ENCODE measurements at places on chromosomes 2 and 18.

- no peak for DNase-seq
Observed at GRCh38 chr18:48819276-48819675, 131.5 kb downstream of the SMAD7 start.

GRCh38 chr2:197113275-197113711 is 186.8 kb upstream of the PGAP1 start:
- no peak for DNase-seq

DNA sequence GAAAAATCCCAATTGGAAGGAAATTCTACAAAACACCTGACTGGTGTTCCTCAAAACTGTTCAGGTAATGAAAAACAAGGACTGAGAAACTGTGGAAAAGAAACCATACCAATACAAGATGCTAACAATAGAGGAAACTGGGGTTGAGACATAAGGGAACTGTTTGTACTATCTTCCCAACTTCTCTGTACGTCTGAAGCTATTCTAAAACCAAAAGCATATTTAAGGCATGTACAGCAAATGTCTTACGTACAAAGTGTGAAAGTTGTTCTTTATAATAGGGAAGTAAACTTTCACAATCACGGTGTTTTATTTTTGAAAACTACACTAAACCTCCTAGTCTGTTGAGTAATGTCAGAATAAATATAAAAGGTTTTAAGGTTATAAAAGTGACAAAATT is 776.1 kb upstream of the RAB6C start:
- no peak for DNase-seq

DNA sequence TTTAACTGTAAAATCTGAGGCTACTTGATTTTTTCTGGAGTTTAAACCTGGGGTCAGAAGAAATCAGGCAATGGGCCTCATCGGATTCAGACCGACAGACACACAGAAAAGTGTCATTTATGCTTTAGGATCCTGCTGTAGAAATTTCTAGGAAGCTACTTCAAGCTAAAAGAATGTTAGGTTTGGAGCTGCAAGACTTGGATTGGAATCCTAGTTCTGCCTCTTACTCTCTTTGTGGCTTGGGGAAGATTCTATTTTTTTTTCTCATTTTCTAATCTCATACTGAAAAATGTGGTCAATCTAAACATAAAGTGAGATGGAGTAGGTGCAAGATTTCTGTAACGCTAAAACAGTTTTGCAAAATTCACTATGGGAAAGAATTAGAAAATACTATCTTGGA is 48.8 kb upstream of the KCNE4 start:
- DNase-seq: no peak

DNA sequence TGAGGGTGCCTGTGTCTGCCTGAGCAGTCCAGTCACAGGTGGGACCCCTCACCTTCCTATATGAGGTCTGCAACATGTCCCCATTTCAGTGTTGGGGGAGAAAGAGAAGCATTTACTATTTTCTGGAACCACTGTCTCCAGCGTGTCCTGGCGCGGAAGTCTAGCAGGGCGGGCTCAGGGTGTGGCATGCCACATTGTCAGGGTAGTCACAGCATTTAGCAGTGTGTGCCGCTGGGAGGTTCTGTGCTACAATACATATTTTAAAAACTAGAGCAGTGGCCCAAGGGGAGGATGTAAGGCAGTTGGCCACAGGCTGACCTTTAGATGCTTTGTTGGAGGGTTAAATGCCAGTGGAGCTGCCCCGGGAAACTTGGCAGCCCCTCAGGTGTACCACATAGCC is 12.5 kb downstream of the UBE2F start:
- no peak for DNase-seq

DNA sequence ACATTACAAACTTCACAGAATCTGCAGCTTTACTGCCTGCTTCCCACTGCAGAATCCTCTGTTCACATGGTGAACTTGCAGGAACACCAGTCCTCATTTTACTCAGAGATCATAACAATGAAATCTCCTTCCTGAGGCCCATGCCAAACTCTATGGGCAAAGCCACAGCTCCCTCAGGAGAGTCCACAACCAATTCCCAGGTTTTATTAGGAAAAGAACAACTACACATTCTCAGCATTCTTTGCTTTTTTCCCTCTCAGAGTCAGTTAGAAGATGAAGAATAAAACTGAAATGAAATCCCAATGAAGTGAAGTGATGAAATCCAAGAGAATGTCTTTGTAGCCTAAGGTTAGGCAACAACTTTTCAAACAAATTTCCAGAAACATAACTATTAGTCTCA is 233.7 kb downstream of the DSEL start:
- no peak for DNase-seq

- no peak for DNase-seq
Observed at GRCh38 chr2:195117011-195117410, 540.0 kb upstream of the SLC39A10 start.

DNA sequence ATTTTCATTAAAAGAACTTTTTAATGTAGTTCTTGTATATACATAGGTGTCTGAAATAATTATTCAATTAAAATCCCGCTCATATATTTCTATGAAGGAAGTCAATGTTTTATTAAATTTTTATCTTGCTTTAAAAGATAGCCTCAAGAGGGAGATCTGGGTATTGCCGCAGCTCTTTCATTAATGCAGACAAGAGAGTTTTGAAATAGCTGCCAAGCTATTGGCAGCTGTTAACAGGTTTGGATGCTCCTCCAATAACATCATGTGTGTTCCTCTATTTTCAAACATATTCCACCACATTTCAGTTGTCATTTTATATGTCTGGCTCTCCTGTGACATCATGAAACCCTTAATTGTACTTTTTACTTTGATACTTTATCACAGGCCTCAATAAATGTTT is 12.9 kb upstream of the NT5C1B start:
- no peak for DNase-seq

DNA sequence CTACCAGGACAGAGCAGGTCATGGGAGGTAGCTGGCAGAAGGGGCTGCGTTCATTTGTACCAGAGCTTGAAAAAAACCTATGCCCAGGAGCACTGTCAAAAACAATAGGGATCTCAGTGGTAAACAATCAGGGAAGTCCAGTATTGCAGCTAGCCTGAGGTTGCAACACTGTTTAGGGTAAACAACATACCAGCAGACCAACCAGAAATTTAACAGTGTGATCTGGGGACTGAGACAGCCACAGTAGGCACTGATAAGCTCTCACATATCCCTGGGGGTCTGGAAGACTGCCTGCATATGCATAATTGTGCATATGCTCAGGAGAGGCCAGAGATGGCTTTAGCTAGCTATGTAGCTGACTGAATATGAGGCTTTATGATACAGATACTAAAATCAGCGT is 12.0 kb upstream of the ZCCHC2 start:
- DNase-seq: no peak

GRCh38 chr2:75065402-75066008 is 107.1 kb downstream of the POLE4 start:
- no peak for DNase-seq

GRCh38 chr2:113124984-113125855 is 2.2 kb upstream of the IL1RN start:
- DNase-seq: no peak

DNA sequence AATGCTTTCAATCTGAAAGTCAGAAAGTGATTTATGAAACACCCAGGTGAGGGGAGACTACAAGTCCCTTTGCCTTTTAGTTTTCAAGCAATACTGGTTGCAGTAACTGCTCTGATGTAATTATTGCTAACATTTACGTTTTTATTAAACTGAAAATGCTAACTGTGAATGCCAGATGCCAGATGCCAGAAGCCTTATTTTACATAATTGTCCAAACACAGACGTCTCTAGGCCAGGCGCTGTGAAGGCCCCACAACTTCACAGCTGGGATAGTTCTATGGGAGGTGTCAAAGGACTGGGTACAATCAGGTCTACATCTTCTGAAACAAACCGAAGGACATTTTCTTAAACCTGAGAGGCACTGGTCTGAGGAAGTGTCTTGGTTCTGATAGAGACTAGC is 27.5 kb upstream of the MSGN1 start:
- no peak for DNase-seq

GRCh38 chr2:235467588-235467987 is 26.3 kb upstream of the AGAP1 start:
- DNase-seq: no peak

GRCh38 chr2:88919087-88919738 is 227.7 kb downstream of the RPIA start:
- DNase-seq: no peak

DNA sequence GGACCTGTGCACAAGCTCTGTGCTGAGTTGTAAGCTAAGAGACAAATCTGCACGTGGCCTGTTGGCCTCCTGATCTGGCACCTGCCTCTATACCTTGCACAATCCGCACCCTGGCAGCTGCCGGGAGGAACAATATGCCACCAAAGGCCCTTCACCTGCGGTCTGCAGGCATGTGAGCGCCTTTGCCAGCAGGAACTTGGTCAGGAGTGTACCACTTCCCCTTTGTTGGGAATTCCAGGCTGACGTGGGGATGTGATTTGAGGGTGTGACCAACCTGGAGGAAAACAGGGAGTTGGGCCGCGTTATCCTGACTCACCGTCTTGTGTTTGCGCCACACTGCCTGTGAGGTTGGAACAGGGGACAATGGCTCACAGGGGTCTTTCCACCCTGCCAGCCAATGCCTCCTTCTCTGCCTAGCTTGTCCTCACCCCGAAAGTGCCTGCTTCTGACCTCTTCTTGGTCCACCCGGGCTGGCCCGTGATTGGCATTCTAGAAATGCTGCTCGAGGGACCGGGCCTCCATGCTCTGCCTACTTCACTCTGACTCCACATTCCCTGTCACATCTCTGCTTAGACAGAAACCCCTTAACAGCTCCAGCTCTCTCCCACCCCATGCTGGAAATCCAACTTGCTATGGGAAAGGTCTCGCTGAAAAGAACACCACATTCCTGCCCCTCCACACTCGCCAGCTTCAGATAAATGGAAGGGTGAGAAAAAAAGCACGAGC is 67.1 kb upstream of the MAP4K4 start:
- DNase-seq: no peak

- no peak for DNase-seq
Observed at GRCh38 chr2:239467956-239468490, 67.2 kb upstream of the HDAC4 start.

GRCh38 chr2:207771421-207771820 is 1.7 kb upstream of the FZD5 start:
- no peak for DNase-seq

DNA sequence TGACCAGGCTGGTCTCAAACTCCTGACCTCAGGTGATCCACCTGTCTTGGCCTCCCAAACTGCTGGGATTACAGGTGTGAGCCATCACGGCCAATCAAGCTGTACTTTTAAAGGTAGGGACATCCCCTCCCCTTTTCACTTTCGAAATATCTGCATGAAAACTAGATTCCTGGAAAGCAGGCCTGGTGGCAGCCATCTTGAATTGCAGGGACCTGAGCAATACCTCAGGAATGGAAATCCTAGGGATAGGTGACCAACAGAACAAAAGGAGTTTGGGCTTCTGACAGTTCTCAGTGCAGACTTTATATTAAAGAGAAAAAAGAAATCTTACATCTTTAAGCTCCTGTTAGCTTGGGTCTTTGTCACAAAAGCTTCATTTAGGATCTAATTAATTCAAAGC is 62.6 kb downstream of the KLF7 start:
- no peak for DNase-seq

GRCh38 chr2:105255979-105256378 is 14.4 kb downstream of the GPR45 start:
- DNase-seq: no peak

DNA sequence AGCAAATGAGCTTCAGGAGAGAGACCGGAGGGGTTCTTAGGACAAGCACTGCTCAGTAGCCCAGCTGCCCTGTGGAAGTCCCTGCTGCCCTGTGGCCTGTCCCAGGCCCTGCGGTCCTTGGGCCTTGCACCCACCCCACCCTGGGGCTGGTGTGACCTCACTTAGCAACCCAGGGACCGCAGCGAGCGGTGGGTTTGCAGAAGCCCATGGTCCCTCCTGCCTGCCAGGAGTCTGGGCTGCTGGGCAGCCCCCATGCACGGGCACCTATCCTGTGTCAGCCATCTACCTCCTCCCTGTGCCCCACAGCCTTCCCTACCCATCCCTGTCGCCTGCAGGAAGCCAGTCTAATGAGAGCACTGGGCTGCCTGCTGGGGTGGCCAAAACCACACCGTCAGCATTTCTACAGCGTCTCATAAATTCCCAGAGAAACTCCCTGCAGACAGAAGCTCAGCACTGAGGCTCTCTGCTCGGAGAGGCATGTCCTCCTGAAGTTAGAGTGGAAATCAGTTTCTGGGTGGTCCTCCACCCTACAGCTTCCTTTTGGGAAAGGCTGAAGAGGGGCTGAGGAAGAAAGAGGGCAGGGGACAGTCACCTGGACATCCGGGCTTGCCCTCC is 231.1 kb upstream of the HS6ST1 start:
- DNase-seq: no peak

GRCh38 chr2:134869946-134870736 is 31.7 kb downstream of the ACMSD start:
- DNase-seq: no peak

GRCh38 chr2:204140246-204140645 is 203.7 kb downstream of the ICOS start:
- DNase-seq: no peak

- DNase-seq: no peak
Observed at GRCh38 chr18:24499814-24500213, 39.4 kb downstream of the HRH4 start.

GRCh38 chr2:174563530-174564282 is 33.9 kb downstream of the WIPF1 start:
- no peak for DNase-seq

GRCh38 chr2:181461056-181461997 is 4.1 kb downstream of the ITGA4 start:
- DNase-seq: no peak

GRCh38 chr2:182300608-182301007 is 126.2 kb downstream of the PDE1A start:
- DNase-seq: no peak

GRCh38 chr2:226418521-226418920 is 381.1 kb downstream of the IRS1 start:
- no peak for DNase-seq

DNA sequence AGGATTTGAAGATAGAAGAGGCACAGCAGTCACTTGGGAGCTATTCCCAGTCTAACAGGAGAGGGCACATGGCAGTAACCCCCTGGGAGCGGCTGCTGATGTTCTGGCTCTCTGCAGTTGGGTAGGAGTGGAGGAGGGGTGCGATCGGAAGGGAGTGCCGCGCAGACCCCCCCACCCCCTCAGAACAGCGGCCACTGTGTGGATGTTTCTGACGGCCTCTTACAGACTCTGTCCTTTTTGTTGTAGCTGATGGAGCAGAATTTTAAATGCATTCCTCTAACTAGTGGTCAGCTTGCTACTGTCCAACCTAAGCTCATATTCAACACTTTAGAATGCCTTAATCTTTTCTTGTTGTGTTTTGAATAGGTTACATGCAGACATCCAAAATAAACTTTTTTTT is 127.9 kb downstream of the AGAP1 start:
- DNase-seq: no peak

DNA sequence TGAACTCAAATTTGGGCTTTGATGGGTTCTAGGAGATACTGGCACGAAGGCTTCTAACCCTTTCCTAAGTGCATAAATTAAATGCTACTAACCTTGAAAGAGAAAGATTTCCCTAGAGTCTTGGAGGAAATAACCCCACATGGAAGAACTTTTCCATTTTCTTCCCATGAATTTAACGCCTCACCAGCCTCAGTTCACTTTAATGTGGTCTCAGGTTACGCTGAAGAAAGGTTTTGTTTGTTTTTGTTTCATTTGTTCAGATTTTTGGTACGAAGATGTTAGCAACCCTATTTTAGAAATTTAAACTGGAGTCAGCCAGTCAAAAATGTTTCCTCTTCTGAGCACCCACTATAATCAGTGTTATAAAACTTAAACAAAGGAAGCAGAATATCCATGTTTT is 30.7 kb downstream of the METTL4 start:
- no peak for DNase-seq

GRCh38 chr2:138212434-138212833 is 248.2 kb downstream of the HNMT start:
- DNase-seq: no peak

- no peak for DNase-seq
Observed at GRCh38 chr2:239522002-239522739, 121.4 kb upstream of the HDAC4 start.

Data from activated naive CD4-positive, alpha-beta T cell (primary cell).